Left cardiac atrium (tissue), 4 donors: ENCODE measurements at places on chromosomes 12 and 14.

DNA sequence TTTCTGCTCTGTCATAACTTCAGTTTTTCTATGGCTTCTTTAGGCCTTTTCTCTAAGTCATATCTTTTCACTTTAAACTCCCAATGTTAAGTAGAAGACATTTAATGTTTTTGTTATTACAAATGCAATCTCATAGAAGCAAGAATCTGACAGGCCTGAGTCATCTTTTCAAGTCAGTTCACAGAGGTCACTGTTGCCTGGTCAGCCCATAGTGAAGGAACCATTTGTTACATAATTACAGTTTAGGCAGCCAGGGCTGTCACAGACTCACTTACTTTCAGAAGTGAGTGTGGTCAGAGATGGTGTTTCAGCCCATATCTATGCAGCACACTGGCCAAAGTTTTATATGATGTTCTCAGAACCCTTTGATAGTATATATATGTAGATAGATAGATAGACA is 46.5 kb downstream of the CCER1 start:
- DNase-seq: no peak

- DNase-seq: no peak
Observed at GRCh38 chr12:108379823-108380222, 40.7 kb upstream of the CMKLR1 start.

GRCh38 chr14:96567289-96567899 is 65.2 kb downstream of the PAPOLA start:
- no peak for DNase-seq

GRCh38 chr12:12909228-12909994 is 18.0 kb downstream of the GPRC5A start:
- DNase-seq: no peak
